Activated T-helper 9 cell treated with anti-CD3 and anti-CD28 coated beads, Interleukin-2, amount 50 U/mL, for 16 hours (primary cell): ENCODE measurements at places on chromosomes 13 and 19.

- no peak for DNase-seq
Measured at GRCh38 chr19:18948075-18948975, 7.3 kb upstream of the HOMER3 start.

- no peak for DNase-seq
Measured at GRCh38 chr19:58428617-58429016, 11.3 kb downstream of the ZNF132 start.

DNA sequence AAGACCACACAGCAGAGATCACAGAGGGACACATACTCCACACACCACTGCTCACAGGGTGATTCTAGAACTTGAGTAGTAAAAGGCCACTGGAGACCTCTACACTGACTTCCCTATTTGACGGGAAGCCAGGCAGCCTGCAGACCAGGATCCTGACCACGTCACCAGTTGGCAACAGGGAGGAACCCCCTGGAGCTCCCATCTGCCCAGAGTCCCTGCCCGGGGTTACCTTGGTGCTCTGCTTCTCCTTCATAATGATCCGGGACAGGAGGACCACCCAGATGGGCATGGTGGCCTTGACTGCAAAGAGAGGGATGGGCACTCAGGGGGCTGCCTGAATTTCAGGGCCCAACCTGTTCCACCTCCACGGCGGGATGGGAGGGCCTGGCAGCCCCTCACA, 932 bp downstream of the SLC35E1 start:
- DNase-seq = no peak

- no peak for DNase-seq
Measured at GRCh38 chr13:78841358-78841963, 182.5 kb upstream of the OBI1 start.

DNA sequence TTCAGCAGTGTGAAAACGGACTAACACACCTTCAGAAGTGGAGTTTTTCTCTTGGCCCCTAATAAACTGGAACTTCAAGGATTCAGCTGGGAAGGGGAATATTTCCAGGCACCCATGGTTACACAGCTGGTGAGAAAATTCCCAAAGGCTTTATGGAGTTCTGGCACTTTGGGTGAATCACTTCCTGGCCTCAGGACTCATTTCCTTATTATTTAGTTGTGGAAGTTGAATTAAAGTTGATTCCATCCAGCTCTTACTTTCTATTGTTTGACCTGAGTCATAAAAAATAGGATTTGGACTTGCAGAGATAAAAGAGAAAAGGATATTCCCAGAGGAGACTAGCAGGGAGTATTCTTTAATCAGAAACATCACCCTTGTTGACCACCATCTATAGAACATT, 882.1 kb downstream of the UQCRFS1 start:
- no peak for DNase-seq
